Small intestine (tissue), 16 donors: ENCODE measurements at places on chromosomes 7 and 10. TPM values are rescaled to one million over a fixed set of nuclear protein-coding genes. Genes with fewer than 3 reads are reported as not detected.
A peak's percentile ranks its signal among the peaks of the same experiment; 100 is the strongest.

PAX4 gene
- polyA plus RNA-seq = not detected

GPR158 gene
- 0.24 TPM for polyA plus RNA-seq

RET gene
- not detected for polyA plus RNA-seq

SPAM1 gene
- polyA plus RNA-seq = not detected

EPHB6 gene
- 17.0 TPM for polyA plus RNA-seq

SLK gene
- polyA plus RNA-seq = 33.0 TPM

FEZF1 gene
- not detected for polyA plus RNA-seq

GNAI1 gene
- polyA plus RNA-seq = 7.0 TPM

TMEM184A gene
- 55.0 TPM for polyA plus RNA-seq

EGR2 gene
- 0.54 TPM for polyA plus RNA-seq

WDFY4 gene
- 0.27 TPM for polyA plus RNA-seq

THNSL1 gene
- 1.4 TPM for polyA plus RNA-seq

SLC18A3 gene
- polyA plus RNA-seq = 0.07 TPM

IGF2BP3 gene
- polyA plus RNA-seq = not detected

MOGAT3 gene
- polyA plus RNA-seq = 63.3 TPM

DNA sequence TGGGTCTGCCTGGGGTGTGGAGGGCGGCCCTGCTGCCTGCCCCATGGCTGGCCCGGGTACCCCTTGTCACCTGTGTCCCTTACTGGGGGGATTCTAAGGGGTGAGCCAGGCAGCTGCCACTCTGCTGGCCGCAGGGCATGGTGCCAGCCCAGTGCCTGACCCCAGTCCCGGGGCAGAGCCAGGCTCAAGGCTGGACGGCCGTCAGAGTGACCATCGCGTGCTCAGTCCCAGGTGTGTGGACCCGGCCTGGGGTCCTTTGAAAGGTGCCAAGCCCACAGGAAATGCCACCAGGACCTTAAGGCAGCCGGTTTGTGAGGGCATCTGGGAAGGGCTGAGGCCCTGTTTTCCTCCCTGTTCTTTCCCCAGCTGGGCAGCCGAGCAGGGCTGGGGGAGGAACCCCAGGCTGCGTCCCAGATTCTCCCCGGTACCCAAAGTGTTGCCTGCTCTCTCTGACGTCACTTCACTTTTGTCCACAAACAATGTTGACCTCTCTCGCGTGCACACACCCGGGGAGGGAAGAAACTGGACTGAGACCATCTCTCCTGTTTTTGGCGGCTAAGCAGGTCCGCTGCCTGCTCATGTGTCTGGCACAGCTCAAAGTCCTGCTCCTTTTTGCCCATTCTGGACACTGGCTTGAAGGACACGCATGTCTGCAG lies 37.6 kb downstream of the PAPOLB start:
- no peak for DNase-seq

DNA sequence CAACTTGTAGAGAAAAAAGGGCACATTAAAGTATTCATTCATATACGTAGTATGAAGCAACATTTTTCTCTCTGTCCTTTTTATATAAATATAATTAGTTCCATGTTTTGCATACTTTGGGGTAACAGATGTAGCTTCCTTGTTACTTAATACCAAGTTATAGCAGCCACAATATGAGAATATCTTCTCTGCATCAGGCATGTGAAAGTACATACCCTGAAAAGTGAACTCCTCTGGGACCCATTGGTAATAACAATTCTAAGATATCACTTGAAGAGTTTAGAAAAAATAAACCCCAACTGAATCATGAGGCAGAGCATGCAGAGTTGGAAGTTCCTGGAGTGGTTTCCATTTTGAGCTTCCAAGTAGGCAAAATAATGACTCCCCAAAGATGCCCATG lies 2.4 kb upstream of the CRPPA start:
- DNase-seq = no peak

GRCh38 chr10:77497748-77498147 lies 139.9 kb downstream of the KCNMA1 start:
- DNase-seq = no peak

- no peak for DNase-seq
Measured at GRCh38 chr10:125783957-125784356, 8.3 kb upstream of the MMP21 start.

DNA sequence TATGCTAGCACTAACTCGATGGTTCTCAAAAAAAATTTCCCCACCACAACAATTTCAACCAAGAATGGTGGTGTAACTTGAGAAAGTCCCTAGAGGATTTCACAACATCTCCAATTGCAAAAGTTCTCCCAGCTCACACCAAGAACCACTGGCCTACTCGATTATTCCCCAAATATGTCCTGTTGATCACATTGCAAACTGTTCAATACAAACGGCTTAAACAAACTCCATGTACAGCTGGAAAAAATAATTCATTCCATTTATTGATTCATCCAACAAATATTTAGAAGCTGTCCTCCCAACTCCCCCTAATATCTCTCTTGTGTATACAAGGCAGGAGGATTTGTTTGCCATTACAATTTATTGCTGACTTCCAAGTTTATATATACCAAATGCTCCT lies 19.1 kb downstream of the TMEM176B start:
- no peak for DNase-seq

DNA sequence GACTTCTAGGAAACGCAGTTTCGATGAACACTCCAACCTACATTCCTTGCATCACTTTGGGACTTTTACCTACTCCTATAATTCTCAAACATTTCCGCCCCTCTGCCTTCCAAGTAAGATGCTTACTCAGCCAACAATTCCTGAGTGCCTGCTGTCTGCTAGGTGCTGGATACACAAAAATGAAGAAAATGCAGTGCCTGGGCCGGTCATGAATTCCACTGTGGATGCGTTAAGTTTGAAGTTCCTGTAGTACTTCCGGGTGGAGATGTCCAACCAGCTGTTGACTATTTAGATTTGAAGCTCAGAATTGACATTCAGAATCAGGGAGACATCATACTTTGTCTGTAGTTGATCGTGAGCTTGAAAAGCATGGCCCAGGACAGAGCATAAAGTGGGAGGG lies 89.2 kb downstream of the LYZL1 start:
- DNase-seq = no peak

- no peak for DNase-seq
Measured at GRCh38 chr10:3125527-3126170, 46.9 kb downstream of the PITRM1 start.

DNA sequence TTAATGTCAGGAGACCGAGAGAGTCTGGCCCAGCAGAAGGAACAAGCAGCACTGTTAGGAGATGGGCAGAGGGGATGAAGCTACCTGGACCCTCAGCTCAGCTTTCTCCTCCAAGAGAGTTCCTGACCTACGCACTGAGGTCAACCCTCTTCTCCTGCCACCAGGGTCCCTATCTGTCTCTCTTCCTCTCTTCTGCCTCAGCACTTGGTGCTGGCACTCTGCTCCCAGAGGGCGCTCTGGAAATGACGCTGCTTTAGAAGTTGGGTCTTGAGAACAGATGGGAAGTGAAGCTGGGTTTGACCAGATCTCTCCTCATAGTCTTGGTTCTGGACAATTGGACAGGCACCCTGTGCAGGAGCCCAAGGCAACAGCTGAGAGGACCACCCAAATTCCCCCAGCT lies 216.0 kb upstream of the AGK start:
- no peak for DNase-seq

GRCh38 chr7:4134631-4135030 lies 547.5 kb upstream of the FOXK1 start:
- peak; percentile 83 for DNase-seq

DNA sequence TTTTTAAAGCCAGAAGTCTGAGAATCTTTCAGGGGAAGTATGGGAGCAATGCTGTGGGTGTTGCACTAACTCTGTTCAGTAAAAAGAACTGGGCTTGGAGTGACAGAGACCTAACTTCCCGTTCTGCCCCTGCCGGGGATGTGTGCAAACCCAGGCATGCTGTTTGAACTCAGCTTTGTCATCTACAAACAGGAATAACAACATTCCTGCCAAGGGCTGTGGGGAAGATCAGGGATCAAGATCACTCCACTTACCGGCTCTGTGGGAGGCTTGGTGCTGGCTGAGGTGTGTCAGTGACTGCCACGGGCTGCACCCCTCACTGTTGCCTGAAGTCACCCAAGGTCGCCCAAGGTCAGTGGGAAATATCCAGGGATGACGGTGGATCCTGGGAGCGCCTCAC lies 23.1 kb upstream of the DRGX start:
- peak; percentile 61 for DNase-seq

GRCh38 chr10:96719850-96720421 lies 378 bp downstream of the PIK3AP1 start:
- peak; percentile 70 for DNase-seq

DNA sequence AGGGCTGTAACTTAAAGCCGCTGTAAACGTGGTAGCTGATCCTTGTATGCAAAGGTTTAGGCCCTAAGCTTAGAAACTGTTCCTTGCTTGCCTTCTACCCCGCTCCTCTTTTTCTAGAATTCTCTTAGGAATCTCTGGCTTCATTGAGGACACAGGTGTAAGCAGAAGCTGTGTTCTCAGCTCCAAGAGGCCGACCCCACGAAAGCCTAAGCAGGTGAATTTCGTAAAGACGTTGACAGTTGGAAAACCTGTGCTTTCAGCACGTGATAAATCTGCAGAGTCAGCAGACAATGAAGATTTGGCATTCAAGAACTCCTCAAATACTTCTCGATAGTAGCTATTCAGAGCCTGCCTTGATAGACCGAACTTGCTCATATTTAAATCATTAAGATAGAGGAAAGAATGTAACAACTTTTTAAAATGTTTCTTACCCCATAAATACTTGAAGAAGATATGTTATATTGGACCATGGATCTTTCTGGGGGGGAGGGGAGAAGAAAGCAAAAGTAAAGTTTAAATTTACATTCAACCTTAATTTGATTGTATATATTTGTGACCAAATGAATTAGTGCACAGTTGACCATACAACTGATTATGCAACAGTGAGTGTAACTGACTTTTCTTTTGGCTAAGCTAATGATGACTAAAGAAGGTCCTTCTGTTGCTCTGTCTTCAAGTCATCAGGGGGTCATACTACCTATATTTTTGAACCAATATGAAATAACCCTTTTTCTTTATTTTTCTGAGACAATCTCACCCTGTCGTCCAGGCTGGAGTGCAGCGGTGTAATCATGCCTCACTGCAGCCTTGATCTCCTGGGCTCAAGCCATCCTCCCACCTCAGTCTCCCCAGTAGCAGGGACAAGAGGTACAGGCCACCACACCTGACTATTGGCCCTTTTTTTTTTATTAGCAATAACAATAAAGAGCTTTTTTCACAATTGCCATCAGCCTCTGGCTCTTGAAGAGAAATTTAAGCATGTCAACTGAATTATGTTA lies 1.2 kb upstream of the GDI2 start:
- no peak for DNase-seq

GRCh38 chr10:78891741-78892140 lies 177.0 kb upstream of the ZMIZ1 start:
- no peak for DNase-seq

DNA sequence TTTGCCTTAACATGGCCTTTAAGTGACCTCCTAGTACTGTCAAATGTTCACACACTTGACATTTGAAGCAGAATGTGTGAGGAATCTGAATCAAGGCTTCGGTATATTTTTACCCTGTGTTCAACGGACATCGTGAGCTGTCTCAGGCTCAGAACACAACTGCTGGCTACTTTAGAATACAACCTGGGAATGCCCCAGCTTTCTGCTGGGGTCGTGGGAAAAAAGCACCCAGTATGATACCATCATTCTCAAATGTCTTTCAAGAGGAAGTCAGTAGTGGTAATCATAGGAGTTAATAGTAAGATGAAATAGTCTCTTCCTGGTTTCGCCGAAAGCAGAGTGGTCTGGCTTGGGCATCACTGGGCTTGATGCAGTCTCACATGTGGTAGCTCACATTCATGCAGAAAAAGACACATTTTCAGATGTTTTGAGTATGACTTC lies 67.2 kb downstream of the CREB5 start:
- no peak for DNase-seq

GRCh38 chr10:133401500-133401899 lies 7.5 kb downstream of the MTG1 start:
- DNase-seq = no peak

DNA sequence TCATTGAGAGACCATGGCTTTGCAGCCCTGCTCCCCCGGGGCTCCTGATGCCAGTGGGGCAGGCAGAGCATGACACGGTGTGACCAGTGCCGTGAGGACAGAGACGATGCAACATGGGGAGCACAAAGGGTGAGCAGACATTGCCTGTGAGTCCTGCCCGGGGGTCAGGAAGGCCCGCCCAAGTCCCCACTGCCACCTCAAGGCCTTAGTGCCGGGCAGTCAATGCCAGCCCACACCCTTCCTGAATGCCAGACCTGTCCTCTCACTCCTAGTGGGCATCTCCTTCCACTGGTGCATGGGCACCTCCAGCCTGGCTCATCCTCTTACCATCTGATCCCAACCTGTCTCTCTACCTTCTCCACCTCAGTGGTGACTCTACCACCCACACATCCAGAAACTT lies 157.9 kb upstream of the ZMIZ1 start:
- no peak for DNase-seq

DNA sequence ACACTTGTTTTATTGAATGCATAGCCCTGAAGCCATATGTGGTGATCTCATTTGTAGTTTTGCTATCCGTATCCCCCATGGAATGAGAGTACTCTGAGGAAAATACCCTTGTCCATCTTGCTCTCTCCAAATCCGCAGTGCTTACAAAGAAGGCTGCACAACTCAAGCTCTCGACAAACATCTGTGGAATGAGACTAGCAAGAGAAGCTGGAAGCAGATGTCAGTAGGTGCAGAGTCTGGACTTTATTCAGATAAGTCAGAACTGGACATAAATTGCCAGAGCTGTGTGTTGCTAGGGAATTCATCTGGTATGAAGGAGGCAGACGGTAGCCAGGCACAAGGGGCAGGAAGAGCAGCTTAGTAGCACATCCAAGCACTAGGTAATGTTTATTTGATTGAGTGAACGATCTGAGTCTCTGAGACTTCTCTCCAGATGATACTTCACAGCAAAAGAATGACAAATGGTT lies 1046.2 kb downstream of the XPNPEP1 start:
- DNase-seq = peak; percentile 4

DNA sequence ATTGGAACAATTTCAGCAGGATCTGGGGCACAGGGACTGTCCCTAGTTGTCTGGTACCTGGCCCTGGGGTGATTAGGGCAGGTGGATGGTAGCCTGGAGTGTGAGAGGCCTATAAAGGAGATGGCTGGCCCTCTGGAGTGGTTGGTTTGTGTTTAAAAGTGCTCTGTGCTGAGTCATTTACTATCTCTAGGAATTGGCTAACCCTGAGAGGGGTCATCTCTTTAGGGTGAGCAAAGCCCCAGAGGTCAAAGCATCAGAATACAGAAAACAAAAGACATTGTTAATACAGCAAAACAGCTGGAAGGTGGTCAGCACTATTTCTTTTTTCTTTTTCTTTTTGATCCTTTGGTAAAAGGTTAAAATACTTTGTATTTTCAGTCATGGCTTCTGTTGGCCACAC lies 43.4 kb upstream of the BMPER start:
- no peak for DNase-seq
